Activated CD8-positive, alpha-beta memory T cell treated with anti-CD3 and anti-CD28 coated beads for 4 hours (primary cell): ENCODE measurements at places on chromosomes 2 and 18.

DNA sequence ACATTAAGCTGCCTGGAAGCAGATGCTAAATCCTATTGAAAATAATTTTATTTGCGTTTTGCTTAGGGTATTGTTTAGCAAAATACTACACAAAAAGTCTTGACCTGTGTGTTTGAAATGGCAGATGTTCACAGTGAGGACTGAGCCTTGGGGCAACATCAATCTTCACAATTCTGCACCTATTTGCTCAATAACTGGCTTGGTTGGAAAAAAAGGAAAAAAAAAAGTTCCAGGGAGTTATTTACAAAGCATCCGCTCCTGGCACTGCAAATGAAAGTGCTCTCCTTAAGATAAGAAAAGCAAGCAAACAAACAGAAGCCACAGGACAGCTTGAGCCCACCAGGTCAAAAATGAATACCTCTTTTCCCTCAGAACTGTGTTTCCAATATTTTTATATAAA lies 77.7 kb downstream of the MAP2 start:
- no peak for DNase-seq

- DNase-seq: no peak
Observed at GRCh38 chr2:107687073-107687472, 139.6 kb upstream of the RGPD4 start.

GRCh38 chr2:176132205-176133171 lies 3.0 kb downstream of the HOXD8 start:
- no peak for DNase-seq

- DNase-seq: no peak
Observed at GRCh38 chr2:241981076-241981700, 111.7 kb downstream of the RTP5 start.

DNA sequence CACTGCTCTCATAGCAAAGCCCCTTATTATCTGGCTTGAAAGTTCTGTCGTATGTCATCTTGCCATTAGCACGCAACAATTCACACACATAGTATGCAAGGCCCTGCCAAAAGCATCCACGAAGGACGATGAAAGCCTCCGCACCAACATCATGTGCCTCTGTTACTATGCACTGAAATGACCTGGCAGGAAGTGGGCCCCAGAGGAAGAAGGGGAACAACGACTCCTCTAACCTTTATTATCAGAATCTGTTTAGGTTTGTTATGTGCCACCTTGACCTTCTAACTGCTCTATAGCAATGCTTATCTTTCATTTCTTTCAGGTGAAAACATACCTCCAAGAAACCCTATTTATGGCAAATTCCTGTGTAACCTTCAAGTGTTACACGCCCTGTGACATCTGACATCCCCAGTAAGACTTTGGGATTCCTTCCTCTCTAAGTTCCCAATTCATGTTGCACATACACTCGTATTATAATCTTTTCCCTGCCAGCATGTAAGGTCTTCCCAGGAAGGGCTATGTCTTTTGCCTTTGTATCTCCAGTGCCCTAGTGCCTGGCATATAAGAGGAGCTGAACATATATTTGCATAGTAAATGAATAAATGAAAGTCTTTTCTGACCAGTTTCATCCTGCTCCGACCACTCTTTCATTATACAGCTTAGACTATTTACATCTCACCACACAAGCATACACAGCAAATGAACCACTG lies 7.0 kb upstream of the NDUFV2 start:
- DNase-seq: no peak
